ENCODE measurements at places on chromosomes 1 and 21. TPM values are rescaled to one million over a fixed set of nuclear protein-coding genes. Genes with fewer than 3 reads are reported as not detected.

GRCh38 chr1:59446257-59446901 lies 149.5 kb downstream of the FGGY start:
- no peaks in the 10 kb centered on the region for H3K36me3 ChIP-seq
- H3K27ac ChIP-seq: peak overlapping the region; percentile 3
- no peak for DNase-seq
- H3K4me1 ChIP-seq: peaks cover 36% of the 10 kb centered on the region

GRCh38 chr1:179014123-179014522 lies 11.6 kb upstream of the FAM20B start:
- no peak overlapping the region for H3K4me3 ChIP-seq
- no peak for DNase-seq
- no peaks in the 10 kb centered on the region for H3K36me3 ChIP-seq
- peaks cover 3% of the 10 kb centered on the region for H3K4me1 ChIP-seq
- H3K27ac ChIP-seq: no peak overlapping the region
- H3K27me3 ChIP-seq: no peaks in the 10 kb centered on the region

- H3K27me3 ChIP-seq: no peaks in the 10 kb centered on the region
- H3K27ac ChIP-seq: no peak overlapping the region
- no peaks in the 10 kb centered on the region for H3K4me1 ChIP-seq
- H3K4me3 ChIP-seq: no peak overlapping the region
Observed at GRCh38 chr21:29360799-29361765, 62.4 kb downstream of the BACH1 start.

DNA sequence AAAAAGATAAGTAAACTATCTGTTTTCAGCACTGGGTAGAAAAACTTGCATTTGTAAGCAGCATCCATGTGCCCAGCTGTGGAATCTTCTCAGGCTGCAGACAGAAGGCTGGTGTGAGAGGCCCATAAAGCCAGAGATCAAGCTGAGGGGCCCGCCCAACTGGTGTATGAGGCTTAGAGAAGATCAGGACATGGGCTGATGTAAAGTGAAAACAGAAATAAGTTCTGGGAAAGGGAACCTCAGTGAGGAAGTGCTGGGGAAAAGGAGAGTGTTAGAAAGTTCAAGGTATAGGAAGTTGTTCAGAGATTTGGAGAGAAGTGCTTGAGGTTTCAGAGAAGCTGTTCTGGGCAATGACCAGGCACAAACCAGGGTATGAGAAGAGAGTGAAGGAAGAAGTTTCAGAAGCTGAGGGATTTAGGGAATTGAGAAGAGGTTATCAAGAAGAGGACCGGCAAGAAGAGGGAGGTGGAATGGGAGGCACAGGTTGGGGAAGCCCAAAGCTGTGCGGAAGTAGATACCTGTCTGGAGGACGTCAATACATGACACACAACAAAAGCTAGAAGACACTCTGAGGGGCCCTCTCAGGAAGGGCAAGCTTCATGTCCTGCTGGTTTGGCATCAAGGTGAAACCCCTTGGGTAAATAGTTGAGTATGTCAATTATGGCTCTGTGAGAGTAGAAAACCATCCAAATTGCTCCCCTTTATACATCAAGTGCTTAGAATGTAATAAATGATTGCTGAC lies 2.7 kb upstream of the CD5L start:
- no peaks in the 10 kb centered on the region for H3K27me3 ChIP-seq
- no peaks in the 10 kb centered on the region for H3K36me3 ChIP-seq
- H3K4me1 ChIP-seq: no peaks in the 10 kb centered on the region
- H3K27ac ChIP-seq: no peak overlapping the region
- H3K4me3 ChIP-seq: no peak overlapping the region

- H3K27me3 ChIP-seq: no peaks in the 10 kb centered on the region
- H3K27ac ChIP-seq: no peak overlapping the region
- DNase-seq: peak; percentile 29
Observed at GRCh38 chr1:157170677-157171515, 32.7 kb upstream of the ETV3 start.

DNA sequence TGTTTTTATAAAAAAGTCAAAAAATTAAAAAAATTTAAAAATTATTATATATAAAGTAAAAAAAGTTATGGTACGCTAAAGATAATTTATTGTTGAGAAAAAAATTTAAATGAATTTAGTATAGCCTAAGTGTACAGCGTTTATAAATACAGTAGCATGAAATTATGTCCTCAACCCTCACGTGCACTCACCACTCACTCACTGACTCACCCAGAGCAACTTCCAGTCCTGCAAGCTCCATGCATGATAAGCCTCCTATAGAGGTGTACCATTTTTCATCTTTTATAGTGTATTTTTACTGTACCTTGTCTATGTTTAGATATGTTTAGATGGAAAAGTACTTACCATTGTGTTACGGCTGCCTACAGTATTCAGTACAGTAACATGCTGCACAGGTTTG lies 5.1 kb downstream of the DISC1 start:
- H3K27me3 ChIP-seq: no peaks in the 10 kb centered on the region
- DNase-seq: no peak
- no peak overlapping the region for H3K4me3 ChIP-seq
- H3K36me3 ChIP-seq: no peaks in the 10 kb centered on the region
- no peaks in the 10 kb centered on the region for H3K4me1 ChIP-seq
- no peak overlapping the region for H3K27ac ChIP-seq

GRCh38 chr1:18712252-18712600 lies 81.6 kb downstream of the PAX7 start:
- no peaks in the 10 kb centered on the region for H3K27me3 ChIP-seq
- no peaks in the 10 kb centered on the region for H3K4me1 ChIP-seq
- no peaks in the 10 kb centered on the region for H3K36me3 ChIP-seq
- no peak overlapping the region for H3K27ac ChIP-seq
- no peak for DNase-seq
- H3K4me3 ChIP-seq: no peak overlapping the region

- H3K27me3 ChIP-seq: peaks cover 5% of the 10 kb centered on the region
- no peak overlapping the region for H3K4me3 ChIP-seq
- H3K4me1 ChIP-seq: no peaks in the 10 kb centered on the region
- DNase-seq: no peak
- H3K27ac ChIP-seq: no peak overlapping the region
- H3K36me3 ChIP-seq: no peaks in the 10 kb centered on the region
Observed at GRCh38 chr1:39596163-39596562, 19.6 kb upstream of the PABPC4 start.

GRCh38 chr1:82472489-82473131 lies 671.9 kb downstream of the ADGRL2 start:
- H3K27me3 ChIP-seq: no peaks in the 10 kb centered on the region
- no peak overlapping the region for H3K27ac ChIP-seq
- H3K4me3 ChIP-seq: no peak overlapping the region
- no peaks in the 10 kb centered on the region for H3K36me3 ChIP-seq

GRCh38 chr1:78411707-78412106 lies 79.1 kb upstream of the PTGFR start:
- no peak overlapping the region for H3K27ac ChIP-seq
- no peak overlapping the region for H3K4me3 ChIP-seq
- no peaks in the 10 kb centered on the region for H3K4me1 ChIP-seq

DNA sequence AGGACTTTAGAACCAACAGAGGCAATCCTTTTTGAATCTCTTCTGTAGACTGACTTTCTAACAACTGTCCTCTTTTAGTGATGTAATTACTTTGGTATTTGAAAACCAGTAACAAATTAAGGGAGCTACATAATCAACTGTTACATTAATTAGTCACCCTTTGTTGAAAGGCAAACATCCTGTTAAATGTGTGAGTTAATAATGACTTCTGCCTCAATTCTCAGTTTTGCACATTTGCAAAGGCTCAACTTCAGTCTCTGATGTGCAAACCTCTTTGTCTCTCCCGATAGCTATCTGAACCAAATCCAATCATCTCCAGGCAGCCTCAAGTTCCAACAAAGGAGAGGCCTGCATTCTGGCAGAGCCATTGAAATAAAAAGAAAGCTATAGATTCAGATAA lies 135.4 kb upstream of the C8B start:
- H3K4me3 ChIP-seq: no peak overlapping the region
- DNase-seq: no peak
- no peak overlapping the region for H3K27ac ChIP-seq
- H3K27me3 ChIP-seq: no peaks in the 10 kb centered on the region
- H3K4me1 ChIP-seq: no peaks in the 10 kb centered on the region

DNA sequence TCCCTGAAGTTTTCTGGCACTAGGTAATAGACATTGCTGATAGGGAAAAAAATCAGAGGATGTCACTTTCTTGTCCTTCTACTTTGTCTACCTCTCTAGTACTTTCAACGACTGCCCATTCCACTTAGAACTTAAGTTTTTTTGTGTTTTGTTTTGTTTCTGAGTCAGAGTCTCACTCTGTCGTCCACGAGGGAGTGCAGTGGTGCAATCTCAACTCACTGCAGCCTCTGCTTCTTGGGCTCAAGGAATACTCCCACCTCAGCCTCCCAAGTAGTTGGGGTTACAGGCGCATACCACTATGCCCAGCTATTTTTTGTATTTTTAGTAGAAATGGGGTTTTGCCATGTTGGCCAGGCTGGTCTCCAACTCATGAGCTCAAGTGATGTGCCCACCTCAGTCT lies 79.2 kb downstream of the SGIP1 start:
- no peaks in the 10 kb centered on the region for H3K36me3 ChIP-seq
- H3K27me3 ChIP-seq: no peaks in the 10 kb centered on the region
- DNase-seq: no peak
- H3K27ac ChIP-seq: no peak overlapping the region
- no peak overlapping the region for H3K4me3 ChIP-seq
- H3K4me1 ChIP-seq: no peaks in the 10 kb centered on the region

DNA sequence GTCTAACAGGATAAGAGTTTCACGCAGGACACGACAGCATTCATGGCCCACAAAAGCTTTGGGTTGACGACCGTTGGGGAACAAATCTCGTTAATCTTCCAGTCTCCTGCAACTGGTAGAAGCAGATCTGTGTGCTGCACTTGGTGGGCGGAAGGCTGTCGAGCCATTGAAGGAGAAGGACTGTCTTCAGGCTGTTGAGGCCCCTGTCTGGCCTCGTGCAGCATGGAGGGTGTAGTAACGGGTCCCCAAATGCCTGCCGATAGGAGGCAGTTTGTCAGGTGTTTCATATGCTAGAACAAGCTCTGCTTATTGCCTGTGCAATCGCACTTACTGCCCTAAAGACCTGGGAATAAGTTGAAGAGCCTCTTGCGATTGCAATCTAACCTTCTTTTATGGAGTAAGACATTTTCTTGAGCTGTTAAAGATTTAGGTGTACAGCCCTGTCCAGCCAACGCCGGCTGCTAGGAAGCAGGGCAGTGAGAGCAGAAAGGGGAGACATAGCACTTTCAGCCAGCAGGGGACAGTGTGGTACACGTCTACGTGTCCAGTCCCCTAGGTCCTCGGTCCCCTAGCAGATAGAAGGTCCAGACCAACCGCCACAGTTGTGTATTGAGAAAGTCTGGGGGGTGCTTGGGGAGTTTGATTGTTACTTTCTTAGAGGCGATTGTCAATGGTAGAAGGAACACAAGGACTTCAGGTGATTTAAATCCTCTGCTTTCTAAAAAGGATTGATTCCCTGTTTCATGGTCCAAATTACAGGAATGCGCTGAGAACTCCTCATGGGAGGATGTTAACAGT lies 102.3 kb upstream of the TMPRSS2 start:
- no peak overlapping the region for H3K27ac ChIP-seq
- H3K27me3 ChIP-seq: no peaks in the 10 kb centered on the region
- DNase-seq: no peak
- H3K4me1 ChIP-seq: peaks cover 33% of the 10 kb centered on the region
- no peaks in the 10 kb centered on the region for H3K36me3 ChIP-seq

C8A gene
- total RNA-seq: not detected

ALX3 gene
- total RNA-seq: not detected

PLA2G5 gene
- total RNA-seq: 2.9 TPM

GJA8 gene
- total RNA-seq: not detected

FAM3B gene
- not detected for total RNA-seq

MAN1A2 gene
- total RNA-seq: 49.8 TPM

All from tibial nerve (tissue), 4 donors.